Breast epithelium (tissue), 4 donors: ENCODE measurements at places on chromosomes 1 and 21. TPM values are rescaled to one million over a fixed set of nuclear protein-coding genes. Genes with fewer than 3 reads are reported as not detected.

DNA sequence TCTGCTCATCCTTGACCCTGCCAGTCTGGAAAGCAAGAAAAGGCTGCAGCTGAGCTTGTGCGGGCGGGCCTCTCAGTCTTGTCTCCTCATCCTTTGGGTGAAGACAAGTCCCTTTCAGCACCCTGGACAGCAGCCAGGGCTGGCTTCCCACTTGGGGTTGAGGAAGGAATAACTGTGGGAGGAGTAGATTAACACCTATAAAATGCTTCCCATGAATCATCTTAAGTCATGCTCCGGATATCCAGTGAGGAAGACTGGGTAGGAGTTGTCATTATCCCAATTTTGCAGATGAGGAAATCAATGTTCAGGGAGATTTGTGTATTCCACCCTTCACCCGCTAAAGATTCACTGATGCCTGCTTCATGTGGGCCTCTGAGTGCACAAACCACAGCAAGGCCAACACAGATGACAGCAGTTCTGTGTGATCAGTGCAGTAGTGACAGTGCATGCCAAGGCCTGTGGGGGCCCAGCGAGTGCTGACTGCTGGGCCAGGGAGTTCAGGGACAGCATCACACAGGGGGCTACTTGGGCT, 20.1 kb upstream of the COL16A1 start:
- H3K27me3 ChIP-seq, result no peaks in the 10 kb centered on the region
- H3K36me3 ChIP-seq, result no peaks in the 10 kb centered on the region
- no peak for DNase-seq
- H3K4me3 ChIP-seq, result no peak overlapping the region

DNA sequence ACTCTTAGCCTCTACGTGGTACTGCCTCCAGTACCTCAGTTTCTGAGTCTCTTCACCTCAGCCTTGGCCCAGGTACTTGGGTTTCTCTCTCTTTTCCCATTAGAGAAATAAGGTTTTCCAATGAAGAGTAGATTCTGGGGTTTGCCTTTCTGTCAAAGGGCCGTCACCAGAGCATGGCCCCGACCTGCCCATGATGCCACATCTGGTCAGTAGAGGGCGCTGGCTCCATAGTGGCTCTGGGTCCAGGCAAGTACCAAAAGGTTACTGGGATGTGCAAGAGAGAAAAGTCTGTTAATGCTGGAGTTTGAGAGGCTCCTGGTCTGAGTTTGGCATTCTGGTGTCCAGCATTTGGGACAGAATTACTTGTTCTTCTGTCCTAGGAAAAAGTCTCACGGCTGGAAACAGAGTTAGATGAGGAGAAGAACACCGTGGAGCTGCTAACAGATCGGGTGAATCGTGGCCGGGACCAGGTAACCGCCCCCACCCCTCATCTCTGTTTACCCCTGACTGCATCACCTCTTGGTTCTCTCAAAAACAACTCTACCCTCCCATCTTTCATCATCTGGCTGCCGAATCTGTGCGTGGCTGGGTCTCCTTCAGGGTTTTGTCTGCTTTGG, 5.3 kb upstream of the TUFT1 start:
- H3K27ac ChIP-seq, result peak overlapping the region; percentile 13
- no peaks in the 10 kb centered on the region for H3K27me3 ChIP-seq
- no peaks in the 10 kb centered on the region for H3K36me3 ChIP-seq
- DNase-seq, result peak; percentile 50
- no peaks in the 10 kb centered on the region for H3K4me1 ChIP-seq

GRCh38 chr1:112791723-112792104, 76.6 kb upstream of the PPM1J start:
- no peaks in the 10 kb centered on the region for H3K27me3 ChIP-seq
- H3K27ac ChIP-seq, result no peak overlapping the region
- DNase-seq, result no peak
- no peaks in the 10 kb centered on the region for H3K36me3 ChIP-seq

DNA sequence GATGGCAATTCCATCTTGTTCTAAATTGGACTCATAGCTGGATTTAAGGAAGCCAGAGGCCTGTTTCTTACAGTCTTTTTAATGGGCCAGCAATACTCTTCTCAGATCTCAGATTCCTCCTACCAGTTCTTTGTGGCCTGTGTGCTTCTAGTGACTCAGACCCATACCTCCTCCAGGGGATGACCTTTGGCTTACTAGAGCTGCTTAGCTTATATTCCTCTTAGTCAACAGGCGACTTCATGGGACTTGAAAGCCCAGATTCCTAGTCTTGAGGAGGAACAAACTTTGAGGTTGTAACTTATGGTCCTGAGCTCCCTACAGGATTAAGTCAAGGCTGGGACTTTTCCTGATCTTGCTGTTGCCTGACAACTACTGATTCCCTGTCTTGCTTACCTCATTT, 12.4 kb upstream of the PAPPA2 start:
- H3K36me3 ChIP-seq, result no peaks in the 10 kb centered on the region
- no peak overlapping the region for H3K4me3 ChIP-seq
- H3K27me3 ChIP-seq, result no peaks in the 10 kb centered on the region
- DNase-seq, result no peak

The CD34 gene
- total RNA-seq, result 80.6 TPM

The PRDX1 gene
- 313 TPM for total RNA-seq

The A3GALT2 gene
- not detected for total RNA-seq
